ENCODE measurements at places on chromosomes 3 and 15.

DNA sequence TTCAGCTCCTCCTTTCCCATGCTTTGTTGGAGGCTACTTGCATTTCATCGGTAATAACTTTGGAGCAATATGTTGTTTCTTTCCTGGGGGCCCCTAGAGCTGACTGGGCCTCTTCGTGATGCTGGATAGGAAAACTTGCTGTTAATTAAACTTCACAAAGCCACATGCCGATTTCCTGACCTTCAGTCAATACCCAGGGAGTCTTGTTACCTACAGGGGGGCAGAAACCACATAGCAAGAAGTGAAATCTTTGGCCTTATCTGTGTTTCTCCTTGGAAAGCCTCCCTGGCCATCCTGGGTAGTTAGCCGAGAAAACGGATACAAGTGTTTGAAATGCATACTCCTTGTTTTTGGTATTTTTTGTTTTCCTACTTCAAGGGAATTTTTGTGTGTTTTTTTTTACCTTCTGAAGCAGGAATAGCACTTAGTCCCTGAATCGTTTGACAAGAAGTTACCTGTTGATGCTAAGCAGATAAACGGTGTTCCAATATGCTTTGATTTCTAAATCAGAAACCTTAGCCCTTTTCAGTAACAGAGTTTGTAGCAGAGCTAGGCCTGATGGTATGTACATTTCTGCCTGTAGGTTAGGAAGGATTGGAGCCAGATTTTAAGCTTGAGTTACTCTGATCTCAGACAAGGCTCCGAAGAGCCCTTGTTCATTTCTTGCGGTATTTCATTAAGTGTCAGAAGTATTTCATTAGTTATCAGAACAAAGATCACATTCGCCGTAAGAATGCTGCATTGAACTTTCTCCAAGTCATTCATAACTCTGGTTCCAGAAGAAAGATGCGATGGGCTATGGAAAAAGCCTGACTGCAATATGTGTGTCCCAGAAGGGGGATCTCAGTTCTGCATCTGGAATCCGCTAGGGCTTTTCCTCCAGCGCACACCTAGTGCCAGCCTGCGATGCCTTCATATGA lies 111.5 kb downstream of the THSD4 start:
- peak; percentile 57 for DNase-seq

- no peak for DNase-seq
Measured at GRCh38 chr3:87201727-87202126, 25.4 kb upstream of the CHMP2B start.

- no peak for DNase-seq
Measured at GRCh38 chr3:39529577-39529976, 62.1 kb downstream of the MOBP start.

GRCh38 chr15:31230630-31231485 lies 95.8 kb upstream of the KLF13 start:
- no peak for DNase-seq

DNA sequence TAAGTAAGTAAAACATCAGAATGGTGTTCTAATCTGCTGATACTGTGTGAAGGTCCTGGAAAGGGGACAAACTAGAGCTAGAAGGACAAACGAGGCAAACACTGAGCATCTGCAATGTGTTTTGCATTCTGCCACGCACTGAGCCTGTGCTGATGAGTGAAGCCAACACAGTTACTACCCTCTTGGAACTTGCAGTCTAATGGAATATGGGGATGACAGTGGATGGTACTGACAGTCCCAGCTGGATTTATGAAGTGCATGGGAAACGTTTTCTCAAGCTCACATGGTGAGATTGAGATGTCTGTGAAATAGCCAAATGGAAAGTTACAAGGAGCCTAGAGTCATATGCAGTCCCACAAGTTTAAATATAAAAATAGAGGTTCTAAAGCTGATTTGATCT lies 86.6 kb downstream of the FOXB1 start:
- DNase-seq = no peak

DNA sequence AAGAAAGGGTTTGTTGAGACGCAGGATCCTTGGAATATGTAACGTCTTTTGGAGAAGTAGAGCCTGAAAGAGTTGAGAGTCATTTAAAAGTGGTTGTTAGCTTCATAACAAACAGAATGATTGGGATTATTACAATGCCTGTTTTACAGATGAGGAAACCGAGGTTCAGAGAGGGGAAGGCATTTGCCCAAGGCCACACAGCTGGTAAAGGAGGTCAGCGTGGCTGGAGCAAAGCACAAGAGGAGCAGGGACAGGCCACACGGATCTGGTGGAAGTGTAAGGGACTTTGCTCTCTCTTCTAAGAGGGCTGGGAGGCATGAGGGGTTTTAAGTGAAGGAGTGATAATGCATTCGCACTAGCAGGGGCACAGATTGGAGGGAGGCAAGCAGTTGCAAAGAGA lies 6.2 kb upstream of the OXTR start:
- DNase-seq = no peak

GRCh38 chr3:74353039-74353438 lies 261.4 kb downstream of the CNTN3 start:
- no peak for DNase-seq
